ENCODE measurements at places on chromosomes 3 and 15. TPM values are rescaled to one million over a fixed set of nuclear protein-coding genes. Genes with fewer than 3 reads are reported as not detected.
A peak's percentile ranks its signal among the peaks of the same experiment; 100 is the strongest.

UROC1 gene
- not detected for total RNA-seq

CFAP44 gene
- 6.5 TPM for total RNA-seq

GRCh38 chr3:27590437-27591298 is 106.5 kb upstream of the SLC4A7 start:
- no peaks in the 10 kb centered on the region for H3K27me3 ChIP-seq
- H3K4me3 ChIP-seq = no peak overlapping the region
- peak overlapping the region; percentile 58 for H3K27ac ChIP-seq
- H3K4me1 ChIP-seq = peaks cover 28% of the 10 kb centered on the region

- H3K4me3 ChIP-seq = no peak overlapping the region
- no peak overlapping the region for H3K27ac ChIP-seq
- no peaks in the 10 kb centered on the region for H3K36me3 ChIP-seq
- H3K27me3 ChIP-seq = no peaks in the 10 kb centered on the region
- DNase-seq = no peak
- no peaks in the 10 kb centered on the region for H3K4me1 ChIP-seq
These were observed 119.6 kb downstream of the FMN1 start for GRCh38 chr15:33074942-33075341.

DNA sequence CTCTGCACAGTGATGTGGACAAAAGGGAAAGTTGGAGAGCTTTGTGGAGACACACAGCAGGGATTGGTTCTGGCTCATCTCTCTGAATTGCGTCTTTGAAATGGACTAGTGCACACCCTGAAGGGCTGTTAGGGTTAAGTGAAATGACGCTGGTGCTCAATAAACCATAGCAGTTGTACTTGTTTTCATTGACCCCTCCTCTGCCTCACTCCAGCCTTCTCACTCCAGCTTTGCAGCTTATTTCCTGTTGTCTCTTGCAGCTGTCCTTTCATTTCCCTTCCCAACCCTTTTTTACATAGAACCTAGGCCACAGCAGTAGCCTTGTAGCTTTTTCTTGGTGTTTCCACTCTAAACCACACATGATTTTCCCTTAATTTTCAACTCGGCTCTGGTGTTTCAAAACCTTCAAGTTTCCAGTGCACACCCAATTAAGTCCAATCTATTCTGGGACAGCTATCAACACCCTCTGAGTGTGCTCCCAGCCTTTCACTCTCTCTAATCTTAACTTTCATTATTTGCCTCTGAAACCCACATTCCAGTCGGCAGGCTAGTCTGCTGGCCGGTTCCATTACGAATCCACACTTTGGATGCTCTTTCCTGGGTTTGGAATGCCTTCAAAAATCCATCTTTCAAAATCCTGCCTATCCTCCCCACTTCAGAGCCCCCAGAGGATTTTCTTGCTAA is 6.4 kb downstream of the C3orf52 start:
- H3K4me1 ChIP-seq = peaks cover 19% of the 10 kb centered on the region
- no peak overlapping the region for H3K27ac ChIP-seq
- no peaks in the 10 kb centered on the region for H3K36me3 ChIP-seq
- no peaks in the 10 kb centered on the region for H3K27me3 ChIP-seq

Data from upper lobe of left lung (tissue), 6 donors.